ENCODE measurements at places on chromosomes 7 and 10.

DNA sequence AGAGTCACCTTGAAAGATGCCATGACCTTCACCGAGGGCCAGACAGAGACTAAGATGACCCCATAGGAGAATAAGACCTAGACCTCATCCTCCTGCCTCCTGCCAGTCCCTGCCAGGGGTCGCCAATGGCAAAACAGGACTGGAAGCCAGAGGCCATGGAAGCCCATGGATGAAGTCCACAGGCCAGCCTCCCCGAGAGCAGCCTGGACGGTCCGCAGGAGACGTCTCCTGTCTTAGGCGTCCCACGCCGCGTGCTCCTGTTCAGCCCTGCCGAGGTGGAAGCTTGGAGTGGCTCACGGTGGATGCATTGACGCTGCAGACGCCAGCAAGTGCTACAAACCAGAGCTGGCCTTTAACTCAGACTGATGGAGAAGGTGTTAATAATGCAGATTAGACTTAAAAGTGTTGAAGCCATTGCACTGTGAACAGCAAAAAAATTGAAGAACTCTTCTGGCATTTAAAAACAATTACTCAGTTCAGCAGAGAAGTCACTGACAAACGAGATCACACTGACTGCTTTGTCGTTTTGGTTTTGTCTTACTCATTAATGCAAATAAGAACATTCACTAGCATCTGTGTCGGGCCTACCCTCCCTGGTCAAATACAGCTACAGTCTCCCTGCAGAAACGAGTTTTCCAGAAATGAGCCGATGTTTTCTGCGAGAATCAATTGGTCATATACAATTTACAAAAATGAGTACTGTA lies 38.1 kb upstream of the FAM20C start:
- DNase-seq: no peak

GRCh38 chr7:95002775-95003174 lies 95.4 kb downstream of the PPP1R9A start:
- DNase-seq: no peak

GRCh38 chr10:26214004-26214403 lies 2.6 kb upstream of the GAD2 start:
- no peak for DNase-seq

DNA sequence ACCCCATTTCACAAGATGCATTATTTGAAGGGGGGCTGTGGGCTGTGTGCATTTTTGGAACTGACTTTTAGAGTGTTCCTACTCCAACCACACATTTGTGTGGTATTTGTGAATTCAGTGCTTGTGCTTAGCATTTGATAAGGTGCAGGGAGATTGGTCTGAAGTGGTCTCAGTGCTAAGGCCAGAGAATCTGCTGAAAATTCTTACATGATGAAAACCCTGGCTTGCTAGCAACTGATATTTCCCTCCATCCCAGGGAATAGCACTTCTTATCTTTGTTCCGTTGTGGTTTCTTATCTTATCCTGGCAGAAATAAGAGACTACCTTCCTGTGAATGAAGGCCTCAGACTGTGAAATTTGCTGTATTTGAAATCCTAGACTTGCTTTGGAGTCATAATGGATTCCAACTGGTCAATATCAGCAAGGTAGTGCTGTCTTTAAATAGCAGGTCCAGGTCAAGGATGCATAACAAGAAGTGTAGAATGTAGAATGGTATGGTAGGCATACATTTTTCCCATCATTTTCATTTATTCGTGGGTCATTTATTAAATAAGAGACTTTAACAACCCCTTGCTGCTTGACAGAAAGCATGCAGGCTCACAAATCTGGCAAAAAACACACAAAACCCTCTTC lies 986.9 kb downstream of the REEP3 start:
- no peak for DNase-seq

DNA sequence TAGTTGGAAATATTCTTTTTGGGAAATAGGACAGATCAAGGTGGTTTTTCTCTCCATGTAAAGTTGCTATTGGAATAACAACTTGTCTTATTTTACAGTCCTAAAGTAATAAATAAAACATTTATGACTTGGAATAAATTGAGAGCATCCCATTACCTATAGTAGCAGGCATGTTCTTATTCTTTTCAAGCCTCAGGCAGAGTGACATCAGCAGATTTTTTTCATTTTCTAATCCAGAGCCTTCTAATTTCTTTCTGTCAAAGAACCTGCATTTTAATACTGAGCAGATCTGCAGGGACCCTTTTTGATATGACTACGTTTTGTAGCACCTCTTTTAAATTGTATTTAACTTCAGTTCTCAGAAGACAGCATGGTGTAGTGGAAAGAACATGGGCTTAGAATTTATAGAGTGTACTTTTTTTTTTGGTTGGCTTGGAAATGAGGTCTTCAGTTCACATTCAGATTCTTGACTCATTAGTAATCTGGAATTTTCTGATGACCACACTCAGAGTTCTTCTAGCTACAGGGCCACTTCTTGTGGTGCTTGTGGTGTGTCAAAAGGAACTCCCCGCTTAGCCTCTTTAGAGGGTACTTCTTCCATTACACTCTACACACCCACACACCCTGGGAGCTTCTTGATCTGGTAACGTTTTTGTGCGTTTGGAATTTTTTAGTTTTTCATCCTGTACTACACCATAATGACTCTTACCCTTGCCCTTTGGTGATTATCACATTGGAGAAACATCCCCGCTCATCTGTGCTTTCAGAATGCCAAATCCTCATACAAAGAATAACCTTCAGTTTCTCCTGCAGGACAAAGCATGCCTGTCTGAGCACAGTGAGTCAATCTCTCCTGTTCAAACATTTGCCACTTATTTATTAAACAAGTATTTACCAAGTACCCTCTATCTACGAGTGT lies 34.6 kb downstream of the AGK start:
- DNase-seq: peak; percentile 12

DNA sequence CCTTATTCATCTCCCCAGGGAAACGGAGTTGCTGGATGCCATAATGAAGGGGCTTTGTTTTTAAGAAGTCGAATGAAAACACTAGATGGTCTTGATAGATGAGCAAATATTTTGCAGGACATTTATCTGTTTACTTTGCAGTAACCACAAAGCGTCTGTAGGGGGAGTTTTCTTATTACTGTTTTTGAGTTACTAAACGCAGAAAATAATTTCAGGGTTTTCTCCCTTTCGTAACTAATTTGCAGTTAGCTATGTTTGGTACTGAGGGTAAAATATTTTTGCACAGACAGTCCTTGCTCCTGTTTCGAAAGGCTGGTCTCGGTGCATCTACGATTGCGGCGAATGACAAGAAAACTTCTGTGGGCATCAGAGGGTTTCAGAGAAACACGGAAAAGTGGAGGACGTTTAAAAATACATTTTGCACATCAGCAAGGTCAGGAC lies 505.6 kb upstream of the MKI67 start:
- DNase-seq: no peak

DNA sequence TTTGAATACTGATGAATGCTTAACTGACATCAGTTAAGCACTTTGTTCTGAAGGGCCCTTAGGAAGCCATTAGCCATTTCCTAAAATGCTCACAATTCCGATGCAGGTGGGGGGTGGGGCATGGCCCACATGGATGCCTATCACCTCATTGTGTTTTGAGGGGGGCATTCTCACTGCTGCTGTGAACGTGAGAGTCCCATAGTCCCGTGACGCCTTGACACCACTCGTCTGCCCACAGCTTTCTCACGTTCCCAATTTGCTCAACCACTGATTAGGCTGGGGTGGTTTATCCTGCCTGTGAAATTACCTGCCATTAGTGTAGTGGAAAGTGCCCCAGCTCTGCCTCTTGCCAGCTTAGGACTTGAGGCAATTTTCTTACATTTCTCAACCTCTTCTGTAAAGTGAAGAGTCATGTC lies 31.9 kb downstream of the DUSP5 start:
- DNase-seq: no peak

DNA sequence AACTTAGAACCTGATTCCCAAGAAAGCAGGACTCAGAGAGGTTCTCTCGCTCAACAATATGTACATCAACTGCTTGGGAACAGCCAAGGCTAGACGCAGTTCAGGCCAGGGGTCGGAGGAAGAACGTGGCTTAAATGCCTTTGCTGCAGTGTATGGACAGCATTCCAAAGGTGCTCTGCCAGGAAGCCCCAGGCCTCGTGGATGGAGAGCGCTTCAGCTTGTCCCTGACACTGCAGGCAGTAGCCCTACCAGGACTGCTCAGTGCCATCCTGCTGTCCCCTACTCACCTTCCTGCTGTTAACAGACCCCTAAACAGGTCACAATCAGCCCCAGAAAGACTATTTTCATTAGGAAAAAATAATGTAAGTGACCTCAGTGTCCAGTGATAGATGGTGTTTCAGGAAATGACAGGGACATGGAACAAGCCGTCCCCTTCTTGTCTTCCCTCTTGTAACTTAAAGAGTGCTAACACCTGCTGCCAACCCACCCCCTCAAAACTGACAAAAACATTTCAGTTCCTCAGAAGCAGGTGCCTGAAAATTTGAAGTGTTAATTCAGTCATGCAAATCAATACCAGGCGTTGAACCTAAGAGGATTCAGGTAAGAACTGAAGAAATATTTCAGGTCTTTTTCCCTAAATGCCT lies 16.5 kb downstream of the CREB3L2 start:
- DNase-seq: no peak

GRCh38 chr7:102872460-102872859 lies 40.3 kb upstream of the LRRC17 start:
- DNase-seq: no peak

GRCh38 chr10:106757521-106757920 lies 407.0 kb downstream of the SORCS1 start:
- DNase-seq: no peak

DNA sequence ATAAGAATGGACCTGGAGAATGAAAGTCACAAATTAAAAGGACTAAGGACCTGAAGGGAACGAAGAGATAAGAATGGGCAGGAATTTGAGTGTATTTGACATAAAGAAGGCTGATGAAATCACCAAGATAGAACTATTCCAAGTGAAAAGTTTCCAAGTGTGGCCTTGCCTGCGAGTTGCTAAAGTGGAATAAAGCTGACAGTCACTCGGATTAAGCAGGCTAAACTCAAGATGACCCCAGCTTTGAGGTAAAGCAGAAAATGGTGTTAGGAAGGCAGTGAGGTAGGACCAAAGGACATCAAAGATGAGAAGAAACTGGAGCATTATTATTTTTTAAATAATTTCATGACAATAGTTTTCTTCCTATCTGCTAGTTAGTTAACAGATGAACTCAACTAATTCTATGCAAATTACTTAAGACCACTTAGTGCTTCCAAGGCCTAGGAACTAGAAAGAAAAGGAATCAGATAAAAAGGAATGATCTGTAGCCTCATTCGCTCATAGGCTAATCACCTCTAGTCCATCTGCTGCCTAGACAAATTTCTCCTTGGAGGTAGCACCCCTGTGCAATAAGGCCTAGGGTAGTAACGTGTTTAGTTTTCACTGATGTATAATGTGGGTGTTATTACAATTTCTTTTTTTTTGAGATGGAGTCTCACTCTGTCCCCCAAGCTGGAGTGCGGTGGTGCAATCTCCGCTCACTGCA lies 34.5 kb downstream of the EZH2 start:
- DNase-seq: no peak

- no peak for DNase-seq
Measured at GRCh38 chr7:294440-295154, 4.6 kb downstream of the FOXL3 start.

DNA sequence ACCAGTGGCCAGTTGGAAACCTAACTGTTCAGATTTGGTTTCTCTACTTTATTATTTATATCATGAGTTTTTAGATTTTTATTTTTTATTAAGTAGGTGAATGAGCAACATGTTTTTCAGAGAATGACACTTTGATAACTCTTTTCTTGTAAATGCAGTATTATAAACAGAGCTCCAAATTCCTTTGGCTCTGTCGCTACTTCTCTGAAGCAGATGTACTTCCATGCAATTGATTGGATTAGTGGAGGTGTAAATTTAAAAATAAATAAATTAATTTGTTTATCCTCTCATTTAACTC lies 34.3 kb upstream of the ICA1 start:
- DNase-seq: no peak

DNA sequence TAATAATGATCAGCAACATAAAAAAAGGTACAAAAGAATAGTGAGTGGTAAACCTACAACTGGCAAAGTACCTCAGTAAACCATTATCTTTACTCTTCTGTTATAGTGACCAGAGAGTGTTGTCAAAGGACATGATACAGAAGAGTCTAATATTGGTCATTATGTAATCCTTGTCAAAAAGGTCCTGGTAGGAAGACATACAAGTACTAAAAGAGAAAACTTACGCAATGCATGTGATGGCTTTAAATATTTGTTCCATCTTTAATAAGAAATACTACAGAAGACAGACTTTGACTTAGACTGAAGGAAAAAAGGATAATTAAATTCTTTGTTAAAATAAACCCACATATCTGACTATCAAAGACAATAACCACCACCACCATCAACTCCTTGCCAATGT lies 6.5 kb downstream of the DOCK4 start:
- no peak for DNase-seq

DNA sequence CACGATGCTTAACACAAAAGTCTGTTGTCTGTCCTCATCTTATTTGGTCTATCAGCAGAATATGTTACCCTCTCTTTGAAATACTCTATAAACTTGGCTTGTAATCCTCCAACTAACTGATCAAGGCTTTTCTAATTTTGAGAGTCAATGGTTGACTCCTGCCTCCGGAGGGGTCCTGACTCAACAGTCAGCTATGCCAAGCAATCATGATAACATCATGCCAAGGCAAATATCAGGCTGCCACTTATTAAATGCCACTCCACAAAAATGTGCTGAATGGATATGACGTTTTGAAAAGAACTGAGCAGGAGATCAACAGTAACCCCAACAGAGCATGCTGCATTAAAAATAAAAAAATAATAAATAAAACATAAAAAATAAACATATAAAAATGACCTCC lies 116.1 kb downstream of the PARD3 start:
- no peak for DNase-seq

- DNase-seq: no peak
Measured at GRCh38 chr10:75181073-75181472, 29.5 kb upstream of the VDAC2 start.

GRCh38 chr7:27784399-27785053 lies 44.6 kb downstream of the TAX1BP1 start:
- no peak for DNase-seq

- no peak for DNase-seq
Measured at GRCh38 chr7:3464900-3465622, 164.0 kb downstream of the SDK1 start.

DNA sequence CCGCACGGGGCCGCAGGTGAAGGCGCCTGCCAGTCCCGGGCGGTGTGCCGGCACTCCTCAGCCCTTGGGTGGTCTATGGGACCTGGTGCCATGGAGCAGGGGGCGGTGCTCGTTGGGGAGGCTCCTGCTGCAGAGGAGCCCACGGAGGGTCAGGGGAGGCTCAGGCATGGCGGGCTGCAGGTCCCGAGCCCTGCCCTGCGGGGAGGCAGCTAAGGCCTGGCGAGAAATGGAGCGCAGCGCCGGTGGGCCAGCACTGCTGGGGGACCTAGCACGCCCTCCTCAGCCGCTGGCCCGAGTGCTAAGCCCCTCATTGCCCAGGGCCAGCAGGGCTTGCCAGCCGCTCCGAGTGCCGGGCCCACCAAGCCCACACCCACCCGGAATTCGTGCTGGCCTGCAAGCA lies 18.9 kb downstream of the AKR1E2 start:
- no peak for DNase-seq

GRCh38 chr7:93194386-93194785 lies 31.9 kb downstream of the HEPACAM2 start:
- DNase-seq: no peak

GRCh38 chr10:93993782-93994437 lies at the start of gene PLCE1:
Gene PLCE1 (plus strand): TSS chr10:93993931. CDS start chr10:94031047, 37,116 bp downstream.
- no peak for DNase-seq

Measured in stimulated activated CD8-positive, alpha-beta memory T cell treated with anti-CD3 and anti-CD28 coated beads, Interleukin-4, amount 100 ng/mL, for 4 hours (primary cell).